GM12891 (cell line): ENCODE measurements at places on chromosomes 11 and 22.

DNA sequence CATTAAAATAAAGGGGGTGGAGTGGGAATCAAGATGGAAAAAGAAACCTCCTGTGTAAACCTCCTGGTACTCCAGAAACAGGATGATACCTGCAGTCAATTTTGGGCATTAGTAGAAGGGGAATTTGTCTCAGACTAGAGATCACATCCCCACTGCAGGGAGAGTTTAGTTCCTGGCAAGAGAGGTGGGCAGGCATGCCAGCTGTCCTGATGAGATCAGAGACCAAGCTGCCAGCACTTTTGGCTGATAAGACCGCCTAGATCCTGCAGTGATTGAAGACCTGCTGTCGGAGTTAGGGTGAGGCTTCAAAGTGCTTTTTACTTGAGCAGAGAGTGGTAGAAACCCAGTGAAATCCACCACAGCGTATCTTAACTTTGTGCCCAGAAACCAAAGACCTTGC lies 29.7 kb upstream of the NELL1 start:
- DNase-seq = no peak

DNA sequence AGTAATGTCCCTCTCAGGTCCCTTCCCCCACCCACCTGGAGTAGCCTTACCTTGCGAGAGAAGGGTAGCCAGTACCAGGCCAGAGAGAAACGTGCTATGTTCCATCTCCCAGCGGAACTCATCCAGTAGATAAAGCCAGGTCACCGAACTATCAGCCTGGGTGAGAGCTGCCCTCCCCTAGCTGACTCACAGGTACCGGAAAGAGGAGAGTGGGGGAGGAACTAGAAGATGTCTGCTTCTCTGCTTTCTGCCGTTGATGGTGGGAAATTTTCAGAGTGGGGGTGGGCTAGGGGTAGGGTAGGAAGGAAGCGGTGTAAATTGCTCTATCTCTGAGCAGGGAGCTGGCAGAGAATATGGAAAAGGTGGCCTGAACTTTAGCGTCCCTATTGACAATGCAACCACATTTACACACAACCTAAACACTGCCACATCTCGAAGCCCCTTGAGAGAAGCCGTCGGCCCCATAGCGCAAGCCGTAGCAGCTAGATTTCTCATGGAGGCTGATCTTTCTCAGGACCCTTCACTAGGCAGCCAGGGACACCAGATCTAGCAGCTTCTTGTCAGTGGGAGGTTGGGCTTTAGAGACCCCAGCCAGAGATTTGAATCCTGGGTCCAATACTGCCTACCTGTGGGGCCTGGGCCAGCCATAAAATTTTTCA lies at the start of gene CD3D:
CD3D (minus strand) TSS at position 203 of the 659 bp plus-strand sequence; CDS start at position 105, 98 bp downstream.
- no peak for DNase-seq

GRCh38 chr11:7759010-7759409 lies 37.7 kb downstream of the OR5P2 start:
- no peak for DNase-seq

GRCh38 chr11:76666408-76666807 lies 4.1 kb downstream of the LRRC32 start:
- no peak for DNase-seq

DNA sequence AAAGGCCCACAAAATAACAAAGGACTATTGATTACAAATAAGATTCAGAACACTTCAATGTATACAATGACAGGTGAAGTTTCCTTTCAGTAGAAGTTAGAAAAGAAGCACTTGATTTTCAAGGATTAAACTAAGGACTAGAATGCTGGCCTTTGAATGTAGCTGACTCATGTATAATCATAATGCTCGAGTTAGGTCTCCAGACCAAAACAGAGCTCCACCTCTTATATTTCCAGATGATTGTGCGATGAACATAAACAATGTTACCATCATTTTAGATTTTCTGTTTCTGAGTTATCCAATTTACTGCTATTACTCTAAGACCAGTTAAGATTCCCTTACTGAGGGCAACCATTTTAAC lies 40.4 kb upstream of the RAPSN start:
- DNase-seq = no peak

DNA sequence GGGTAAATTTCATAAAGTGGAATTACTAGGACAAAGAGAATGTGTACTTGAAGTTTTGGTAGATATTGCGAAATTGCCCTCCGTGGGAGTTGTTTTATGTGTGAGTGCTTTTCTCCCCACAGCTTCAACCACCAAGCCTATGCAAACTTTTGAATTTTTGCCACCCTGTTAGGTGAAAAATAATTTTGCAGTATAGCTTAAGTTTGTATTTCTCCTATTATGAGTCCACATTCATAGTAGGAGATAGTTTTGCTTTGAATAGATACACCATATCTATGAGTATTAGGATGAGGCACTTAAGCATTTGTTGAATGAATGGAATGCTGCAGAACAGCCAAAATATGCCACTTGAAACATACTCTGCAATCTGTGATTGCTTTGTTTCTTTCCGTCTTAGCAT lies 43.6 kb downstream of the UVRAG start:
- no peak for DNase-seq

DNA sequence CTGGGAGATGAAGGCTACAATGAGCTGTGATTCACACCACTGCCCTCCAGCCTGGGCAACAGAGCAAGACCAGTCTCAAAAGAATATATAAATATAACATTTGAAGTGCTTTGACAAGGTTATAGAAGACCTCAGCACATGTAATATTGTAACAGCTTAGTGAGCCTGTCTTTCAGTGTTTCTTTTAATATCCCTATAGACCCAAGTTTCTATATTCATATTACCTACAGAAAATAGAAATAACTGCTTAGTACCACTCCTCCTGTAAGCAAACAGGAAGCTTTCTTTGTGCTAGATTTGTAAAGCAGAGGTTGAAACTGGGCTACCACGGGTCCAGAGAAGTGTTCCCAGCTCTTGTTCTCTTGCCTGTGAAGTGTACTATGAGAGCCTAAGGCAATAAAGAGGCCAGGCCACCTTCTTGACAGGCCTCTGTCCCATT lies 68.2 kb downstream of the PPP2R1B start:
- DNase-seq = no peak

DNA sequence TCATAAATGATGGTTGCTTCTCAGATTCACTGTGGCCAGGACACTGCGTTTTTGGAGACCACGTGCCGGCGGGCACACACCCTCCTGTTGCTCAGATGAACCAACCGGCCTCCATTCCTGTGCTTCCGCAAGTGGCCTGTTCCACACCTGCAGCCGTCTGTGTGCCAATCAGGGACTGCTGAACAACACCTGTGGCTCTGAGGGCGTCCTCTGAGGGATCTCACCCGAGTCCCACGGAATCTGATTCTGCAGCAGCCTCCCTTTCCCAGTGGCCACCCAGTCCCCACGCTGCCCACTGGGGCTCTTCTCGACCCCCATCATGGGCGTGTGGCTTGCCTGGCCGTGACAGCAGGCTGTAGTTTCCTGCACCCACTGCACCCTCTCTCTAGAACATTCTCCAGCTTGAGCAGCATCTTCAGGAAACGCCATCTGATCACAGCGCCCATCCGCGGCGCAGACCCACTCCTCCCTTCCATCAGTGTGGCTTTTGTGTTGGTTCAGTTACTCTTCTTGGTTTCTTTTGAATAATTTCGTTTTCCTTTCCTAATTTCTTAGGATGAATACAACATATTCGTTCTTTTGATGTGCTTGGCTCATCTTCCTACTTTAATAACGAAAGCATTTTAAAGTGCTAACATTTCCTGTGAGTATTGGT lies 100.3 kb upstream of the SLC22A12 start:
- no peak for DNase-seq

GRCh38 chr22:49963647-49964026 lies 3.1 kb downstream of the PIM3 start:
- no peak for DNase-seq

DNA sequence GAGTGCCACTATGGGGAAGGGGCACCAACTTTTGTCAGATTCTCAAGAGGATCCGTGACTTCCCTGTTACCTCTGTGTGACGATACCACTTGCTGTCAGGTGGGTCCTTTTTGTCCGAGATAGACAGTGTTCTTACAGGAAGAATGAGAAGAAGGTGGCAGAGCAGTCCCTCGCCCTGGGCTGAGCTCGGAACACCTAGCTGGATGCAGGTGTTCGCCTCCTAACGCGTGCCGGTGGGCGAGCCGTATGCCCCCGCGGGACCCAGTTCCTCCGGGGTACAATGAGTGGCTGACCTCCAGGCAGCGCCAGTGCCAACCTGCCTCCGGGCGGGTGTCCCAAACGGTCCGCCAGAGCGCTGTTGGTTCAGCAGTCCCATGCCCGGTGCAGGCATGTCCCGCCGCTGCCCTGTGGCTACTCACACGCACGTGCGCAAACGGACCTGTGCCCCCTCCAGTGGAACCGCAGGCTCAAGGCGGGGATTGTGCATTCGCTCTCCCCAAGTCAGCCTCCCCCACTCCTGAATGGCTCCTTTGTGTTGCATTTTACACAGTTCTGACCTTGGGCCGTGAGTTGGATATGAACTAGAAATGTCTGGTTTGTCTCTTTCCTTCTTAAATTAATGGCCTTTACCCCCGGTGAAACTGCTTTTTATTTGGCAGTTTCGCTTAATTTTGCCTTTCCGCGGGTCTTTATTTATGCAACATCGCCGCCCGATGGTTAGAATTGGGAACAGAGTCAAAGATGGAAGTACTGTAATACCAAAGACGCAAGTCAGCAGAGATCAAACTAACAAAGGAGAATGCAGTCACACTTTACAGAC lies 1.1 kb upstream of the ABTB2 start:
- DNase-seq = peak; percentile 34

GRCh38 chr11:134063991-134064747 lies 4.7 kb upstream of the JAM3 start:
- no peak for DNase-seq

DNA sequence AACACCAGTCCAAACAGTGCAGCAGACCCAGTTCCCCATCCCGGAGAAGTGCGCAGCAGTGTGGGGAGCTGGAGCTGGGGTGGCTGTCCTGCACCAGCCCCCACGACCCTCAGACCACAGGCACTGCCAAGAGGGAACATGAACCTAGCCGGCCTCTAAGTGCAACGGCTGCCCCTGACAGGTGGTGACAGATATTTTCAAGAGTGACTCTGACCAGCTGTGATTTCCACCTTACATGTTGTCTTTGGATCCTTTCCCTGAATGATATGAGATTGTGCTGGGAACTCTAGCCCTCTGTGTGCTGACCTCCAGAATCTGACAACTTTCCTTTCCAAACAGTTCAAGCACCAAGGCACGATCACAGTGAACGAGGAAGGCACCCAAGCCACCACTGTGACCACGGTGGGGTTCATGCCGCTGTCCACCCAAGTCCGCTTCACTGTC lies 12.6 kb downstream of the SERPIND1 start:
- DNase-seq = no peak

DNA sequence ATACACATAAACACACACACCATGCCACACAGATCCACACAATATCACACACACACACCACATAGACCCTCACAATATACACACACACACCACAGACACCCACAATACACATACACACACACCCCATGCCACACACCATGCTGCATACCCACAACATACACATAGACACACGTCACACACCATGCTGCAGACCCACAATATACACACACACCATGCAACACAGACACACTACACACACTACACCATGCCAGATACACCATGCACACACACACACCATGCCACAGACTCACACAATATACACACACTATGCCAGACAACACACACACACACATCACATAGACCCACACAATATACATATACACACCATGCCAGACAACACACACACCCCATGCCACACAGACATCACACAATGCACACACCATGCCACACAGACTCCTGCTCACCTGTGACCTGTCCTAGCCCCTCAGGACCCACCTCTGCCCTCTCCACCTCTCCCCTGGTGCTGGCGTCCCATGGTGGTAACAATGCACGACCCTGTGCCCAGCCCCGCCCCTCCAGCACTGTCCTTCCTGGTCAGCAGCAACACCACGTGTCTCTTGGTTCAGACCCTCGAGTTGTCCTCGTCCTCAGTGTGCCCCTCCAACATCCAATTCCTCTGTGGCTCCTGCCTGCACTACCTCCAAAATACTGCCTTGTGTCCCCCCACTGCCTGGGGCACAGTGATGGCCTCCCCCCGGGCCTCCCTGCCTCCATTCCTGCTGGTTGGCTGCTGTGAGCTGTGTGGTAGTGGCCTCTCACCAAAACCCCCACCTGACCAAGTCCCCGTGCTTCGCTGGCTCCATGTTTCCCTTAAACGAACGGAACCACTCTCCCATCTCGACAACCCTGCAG lies 23.7 kb upstream of the RFPL3 start:
- no peak for DNase-seq

GRCh38 chr22:39173787-39174497 lies 21.5 kb upstream of the CBX7 start:
- no peak for DNase-seq

DNA sequence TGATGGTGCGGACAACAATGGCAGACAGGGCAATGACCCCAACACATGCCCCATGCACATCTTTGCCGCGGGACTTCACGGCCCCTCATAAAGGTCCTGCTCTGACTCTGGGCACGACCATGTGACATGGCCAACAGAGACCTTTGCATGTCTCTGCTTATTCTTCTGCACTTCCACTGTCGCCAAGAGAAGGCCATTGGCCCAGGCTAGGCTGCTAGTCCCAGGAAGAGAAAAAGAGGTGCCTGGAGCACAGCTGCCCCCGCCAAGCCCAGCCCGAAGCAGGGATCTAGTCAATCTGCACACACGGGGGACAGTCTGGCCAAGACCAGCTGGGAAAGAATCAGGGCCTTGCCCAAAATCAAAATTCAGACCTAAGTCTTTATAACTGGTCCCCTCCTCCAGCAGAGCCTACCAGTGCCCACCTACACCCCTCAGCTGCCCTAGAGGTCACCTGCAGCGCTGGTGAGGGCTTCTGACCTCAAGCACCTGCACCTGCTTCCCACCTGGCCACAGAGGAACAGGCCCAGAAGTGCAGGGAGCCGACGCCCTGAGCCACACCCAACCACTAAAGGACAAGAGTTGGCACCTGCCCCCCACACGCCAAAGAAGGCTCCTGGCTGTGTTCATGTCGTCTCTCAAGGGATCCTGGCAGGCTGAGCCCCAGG lies 8.1 kb downstream of the SULT4A1 start:
- DNase-seq = no peak

- DNase-seq = no peak
Measured at GRCh38 chr11:1116666-1117390, 40.9 kb upstream of the MUC5AC start.

DNA sequence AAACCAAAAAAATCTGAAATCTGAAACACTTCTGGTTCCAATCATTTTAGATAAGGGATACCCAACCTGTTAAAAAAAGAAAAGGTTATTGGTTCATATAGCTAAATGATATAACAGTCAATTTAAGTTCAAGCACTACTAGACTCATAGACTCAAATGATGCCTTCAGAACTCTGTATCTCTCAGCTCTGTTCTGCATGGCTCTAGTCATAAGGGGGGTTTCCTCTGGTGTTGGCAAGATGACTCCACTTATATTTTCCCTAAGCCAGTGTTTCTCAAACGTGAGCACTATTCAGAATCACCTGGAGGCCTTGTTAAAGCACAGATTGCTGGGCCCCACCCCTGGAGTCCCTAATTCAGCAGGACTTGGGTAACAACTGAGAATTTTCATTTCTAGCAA lies 11.5 kb upstream of the RRAS2 start:
- no peak for DNase-seq
